ENCODE measurements at places on chromosomes 5 and 9. TPM values are rescaled to one million over a fixed set of nuclear protein-coding genes. Genes with fewer than 3 reads are reported as not detected.

Gene TNFSF8
- total RNA-seq = 1.2 TPM

Gene VAV2
- 11.5 TPM for total RNA-seq

Gene EPB41L4B
- 2.6 TPM for total RNA-seq

Gene CEL
- total RNA-seq = 0.62 TPM

Gene NOXA1
- 2.3 TPM for total RNA-seq

- no peak for DNase-seq
- no peaks in the 10 kb centered on the region for H3K27me3 ChIP-seq
- no peaks in the 10 kb centered on the region for H3K4me1 ChIP-seq
- H3K36me3 ChIP-seq = no peaks in the 10 kb centered on the region
- no peak overlapping the region for H3K4me3 ChIP-seq
Measured at GRCh38 chr5:126115059-126115629, 308.1 kb upstream of the GRAMD2B start.

GRCh38 chr9:111842313-111842712, 47.6 kb upstream of the SHOC1 start:
- no peaks in the 10 kb centered on the region for H3K36me3 ChIP-seq
- H3K27ac ChIP-seq = no peak overlapping the region
- H3K4me3 ChIP-seq = no peak overlapping the region

DNA sequence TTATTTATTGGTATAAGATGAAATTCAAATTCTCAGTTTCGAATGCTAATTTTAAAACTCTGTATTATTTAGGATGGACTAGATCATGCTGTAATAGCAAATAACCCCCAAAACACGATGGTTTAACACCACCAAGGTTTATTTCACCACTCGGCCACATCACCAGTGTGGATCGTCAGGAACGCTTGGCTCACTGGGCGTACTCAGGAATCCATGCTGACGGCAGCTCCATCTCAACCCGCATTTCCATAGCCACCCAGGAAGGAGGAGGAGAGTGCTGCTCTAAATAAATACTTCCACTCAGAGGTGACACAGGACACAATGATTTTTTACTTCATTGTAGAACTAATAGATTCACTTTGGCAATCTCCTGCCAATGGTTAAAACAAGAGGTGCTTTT, 347.4 kb downstream of the SH3GL2 start:
- H3K27me3 ChIP-seq = no peaks in the 10 kb centered on the region
- no peak overlapping the region for H3K4me3 ChIP-seq

DNA sequence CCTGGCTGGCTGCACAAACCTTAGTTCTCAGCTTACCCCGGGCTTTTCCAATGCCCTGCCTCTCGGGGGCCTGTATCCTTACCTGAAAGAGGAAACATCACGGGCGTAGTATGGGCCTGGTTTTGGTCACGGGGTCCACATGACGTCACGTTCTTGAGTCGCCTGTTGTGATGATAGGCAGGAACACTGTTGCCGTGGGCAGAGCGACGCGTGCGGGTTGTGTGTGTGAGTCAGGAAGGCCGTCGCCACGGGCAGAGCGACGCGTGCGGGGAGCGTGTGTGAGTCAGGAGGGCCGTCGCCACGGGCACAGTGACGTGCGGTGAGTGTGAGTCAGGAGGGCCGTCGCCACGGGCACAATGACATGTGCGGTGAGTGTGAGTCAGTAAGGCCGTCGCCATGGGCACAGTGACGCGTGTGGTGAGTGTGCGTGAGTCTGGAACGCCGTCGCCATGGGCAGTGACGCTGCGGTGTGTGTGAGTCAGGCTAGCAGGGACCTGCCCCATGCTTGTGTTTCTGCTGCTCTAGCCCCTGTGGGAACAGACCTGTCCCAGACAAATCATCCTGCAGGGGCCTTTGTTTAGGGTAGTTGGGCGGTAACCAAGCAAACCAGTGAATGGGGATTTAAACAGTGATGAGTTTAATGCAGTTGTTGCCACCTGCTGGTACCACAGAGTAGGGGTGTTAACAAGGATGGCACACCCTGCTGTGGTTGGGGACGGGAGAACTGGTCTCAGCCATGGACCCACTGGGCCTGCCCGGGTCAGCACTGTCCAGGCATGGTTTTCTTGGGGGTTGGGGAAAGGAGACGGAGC, 19.8 kb downstream of the TRIP13 start:
- DNase-seq = no peak
- H3K4me1 ChIP-seq = no peaks in the 10 kb centered on the region
- no peaks in the 10 kb centered on the region for H3K36me3 ChIP-seq
- no peak overlapping the region for H3K4me3 ChIP-seq
- no peaks in the 10 kb centered on the region for H3K27me3 ChIP-seq

DNA sequence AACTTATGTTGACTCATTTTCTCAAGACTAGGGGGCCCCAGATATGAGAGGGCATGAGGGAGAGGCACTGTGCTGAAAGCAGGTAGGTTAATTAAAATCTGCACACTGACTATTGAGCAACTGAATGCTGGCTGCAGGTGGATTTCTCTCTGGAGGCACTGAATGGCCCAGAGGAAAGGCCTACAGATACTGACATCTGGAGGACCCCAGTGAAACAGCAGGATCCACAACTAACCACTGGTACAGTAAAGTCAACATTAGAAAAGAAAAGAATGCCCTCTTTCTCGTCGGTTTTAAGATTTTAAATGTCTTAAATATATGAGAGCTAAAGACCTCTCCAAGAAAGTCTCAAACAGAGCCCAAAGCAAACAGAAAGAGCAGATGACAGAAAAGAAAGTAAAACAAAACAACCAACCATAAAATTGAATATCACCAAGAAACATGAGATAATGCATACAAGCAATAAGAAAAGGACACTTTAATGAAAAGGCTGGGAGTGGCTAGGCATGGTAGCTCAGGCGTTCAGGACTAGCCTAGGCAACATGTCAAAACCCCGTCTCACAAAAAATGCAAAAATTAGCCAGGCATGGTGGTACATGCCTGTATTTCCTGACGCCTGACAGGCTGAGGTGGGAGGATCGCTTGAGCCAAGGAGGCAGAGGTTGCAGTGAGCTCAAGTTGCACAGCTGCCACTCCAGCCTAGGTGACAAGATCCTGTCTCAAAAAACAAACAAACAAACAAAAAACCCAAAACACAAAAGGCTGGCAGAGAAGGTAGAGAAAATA, 43.3 kb downstream of the PUM3 start:
- H3K27ac ChIP-seq = no peak overlapping the region
- no peaks in the 10 kb centered on the region for H3K27me3 ChIP-seq
- DNase-seq = no peak
- no peaks in the 10 kb centered on the region for H3K36me3 ChIP-seq

DNA sequence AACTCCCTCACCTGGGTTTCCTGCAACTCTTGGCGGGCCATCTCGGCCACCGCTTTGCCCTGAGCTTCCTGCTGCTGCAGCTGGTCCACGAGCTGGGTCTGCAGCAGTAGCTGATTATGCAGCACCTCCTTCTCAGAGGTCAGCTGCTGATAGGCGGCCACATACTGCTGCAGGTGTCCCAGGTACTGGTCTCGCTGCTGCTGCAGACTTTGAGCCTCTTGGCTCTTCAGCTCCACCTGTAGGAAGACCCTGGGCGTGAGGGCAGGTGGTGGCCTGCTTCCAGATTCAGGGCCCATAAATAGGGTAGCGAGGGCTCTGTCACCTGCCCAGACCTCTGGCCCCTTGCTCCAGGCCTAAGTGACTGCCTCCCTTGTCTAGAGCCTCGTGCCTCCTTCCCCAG, 16.7 kb downstream of the GOLGA2 start:
- H3K27ac ChIP-seq = no peak overlapping the region
- H3K36me3 ChIP-seq = no peaks in the 10 kb centered on the region
- H3K4me3 ChIP-seq = no peak overlapping the region
- H3K4me1 ChIP-seq = no peaks in the 10 kb centered on the region
- H3K27me3 ChIP-seq = no peaks in the 10 kb centered on the region
- no peak for DNase-seq

GRCh38 chr5:50923768-50924494, 257.5 kb downstream of the PARP8 start:
- no peaks in the 10 kb centered on the region for H3K4me1 ChIP-seq
- DNase-seq = peak; percentile 26
- H3K4me3 ChIP-seq = no peak overlapping the region
- no peak overlapping the region for H3K27ac ChIP-seq
- H3K36me3 ChIP-seq = no peaks in the 10 kb centered on the region
